ENCODE measurements at places on chromosomes 1 and 21.

GRCh38 chr1:216054600-216054999 is 368.6 kb downstream of the USH2A start:
- no peak for DNase-seq

DNA sequence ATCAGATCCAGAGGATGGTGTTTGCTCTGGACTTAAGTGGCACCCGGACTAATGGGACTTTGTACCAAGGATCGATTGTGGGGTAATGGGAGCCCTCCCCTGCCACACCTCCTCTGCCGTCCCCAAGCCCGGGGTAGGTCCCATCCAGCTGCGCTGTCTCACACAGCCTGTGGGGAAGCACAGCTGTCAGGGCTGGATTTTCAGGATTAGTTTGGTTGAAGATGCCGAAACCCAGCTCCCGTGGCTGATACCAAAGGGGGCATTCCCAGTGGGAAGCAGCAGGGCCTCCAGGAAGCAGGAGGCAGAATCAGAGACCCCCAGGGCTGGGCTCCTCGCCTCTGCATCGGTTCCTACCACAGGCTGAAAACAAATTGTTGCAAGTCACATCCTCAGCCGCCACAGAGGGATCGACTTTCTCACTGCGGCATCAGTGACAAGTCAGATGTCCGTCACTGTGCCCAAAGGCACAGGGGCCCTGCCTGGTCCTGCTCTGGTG is 59.7 kb downstream of the MATN1 start:
- no peak for DNase-seq

GRCh38 chr21:33030633-33031032 is 4.9 kb downstream of the OLIG2 start:
- no peak for DNase-seq

GRCh38 chr1:105655032-105655431 is 1401.4 kb upstream of the PRMT6 start:
- DNase-seq, result no peak

- DNase-seq, result no peak
Measured at GRCh38 chr1:221699577-221699976, 42.3 kb downstream of the DUSP10 start.

DNA sequence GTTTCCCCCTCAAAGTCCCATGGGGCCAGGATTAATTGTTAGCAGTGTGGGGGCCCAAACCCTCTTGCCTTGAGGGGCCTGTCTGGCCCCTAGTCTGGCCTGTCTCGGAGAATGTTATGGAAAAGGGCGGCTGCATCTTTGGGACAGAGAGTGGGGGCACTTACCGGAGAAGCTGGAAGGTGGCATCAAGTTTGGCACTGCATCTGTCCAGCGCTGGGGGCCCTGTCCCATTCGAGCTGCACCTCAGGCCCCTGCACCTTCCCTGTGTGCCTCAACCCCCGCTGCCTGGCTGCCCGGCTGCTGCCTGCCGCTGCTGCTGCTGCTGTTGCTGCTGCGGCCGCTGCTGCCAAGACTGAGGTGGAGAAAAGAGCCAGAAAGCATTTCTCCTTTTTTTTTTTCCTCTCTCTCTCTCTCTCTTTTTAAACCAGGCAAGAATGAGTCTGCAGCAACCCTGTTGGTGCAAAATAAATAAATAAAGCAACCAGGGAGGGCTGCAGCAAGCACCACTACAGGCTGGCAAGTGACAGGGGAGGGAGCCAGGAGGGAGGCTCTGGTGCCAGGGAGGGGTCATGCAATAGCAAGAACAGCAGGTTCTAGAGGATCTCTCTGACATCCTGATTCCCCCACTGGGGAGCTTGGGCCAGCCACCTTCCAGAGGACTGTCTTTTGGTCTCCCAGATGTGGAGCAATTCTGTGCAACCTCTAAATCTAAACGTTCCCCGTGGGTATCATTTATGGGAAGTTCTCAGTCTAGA is at the start of gene LINGO4:
LINGO4 (minus strand) TSS at position 354 of the 755 bp plus-strand sequence. CDS start 2,715 bp downstream, outside the sequence.
- no peak for DNase-seq

- no peak for DNase-seq
Measured at GRCh38 chr1:235336903-235337302, 8.5 kb downstream of the GGPS1 start.

DNA sequence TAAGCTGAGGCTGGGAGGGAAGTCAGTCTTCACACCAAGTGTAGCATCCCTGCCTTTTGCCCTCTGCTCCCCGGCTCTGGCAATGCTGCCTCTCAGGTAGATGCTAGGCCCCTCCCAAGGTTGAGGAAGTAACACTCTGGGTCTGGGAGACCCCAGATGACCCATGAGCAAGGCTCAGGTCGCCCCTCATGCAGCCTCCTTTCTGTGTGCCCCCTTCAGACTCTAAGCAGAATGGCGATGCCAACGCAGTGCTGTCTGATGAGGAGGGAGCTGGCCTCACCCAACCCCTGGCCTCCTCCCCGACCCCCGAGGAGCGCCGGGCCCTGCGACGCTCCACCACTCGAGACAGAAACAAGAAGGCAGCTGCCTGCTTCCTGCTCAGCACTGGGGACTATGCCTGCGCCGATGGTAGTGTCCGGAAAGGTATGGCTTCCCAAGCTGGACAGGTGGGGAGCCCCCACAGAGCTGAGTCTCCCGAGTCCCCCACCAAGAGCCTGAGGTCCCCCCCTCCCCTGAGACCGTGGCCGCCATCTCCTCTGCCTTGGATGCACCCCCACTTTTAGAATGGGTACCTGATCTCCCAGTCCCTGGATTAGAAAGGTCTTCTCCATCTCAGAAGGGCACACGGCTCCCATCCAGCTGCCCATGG is 15.8 kb downstream of the KCNC4 start:
- no peak for DNase-seq

DNA sequence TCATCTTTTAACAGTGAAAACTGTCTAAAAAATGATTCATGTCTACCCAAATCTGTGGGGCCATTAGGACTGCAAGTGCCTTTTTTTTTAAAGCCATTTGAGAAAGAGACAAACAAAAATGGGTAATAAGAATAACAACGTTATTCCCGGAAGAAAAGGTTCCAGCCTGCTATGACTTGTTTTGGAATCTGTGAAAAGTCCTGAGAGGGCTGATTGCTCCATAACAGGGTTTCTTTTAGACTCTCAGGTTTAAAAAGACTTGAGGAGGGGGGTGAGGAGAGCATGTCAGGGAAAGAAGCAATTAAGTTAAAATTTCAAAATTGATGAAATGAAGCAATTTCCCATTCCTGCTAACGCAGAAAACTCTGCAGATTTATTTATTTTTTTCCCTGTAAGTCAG is 56.4 kb downstream of the CACHD1 start:
- DNase-seq, result peak; percentile 20

DNA sequence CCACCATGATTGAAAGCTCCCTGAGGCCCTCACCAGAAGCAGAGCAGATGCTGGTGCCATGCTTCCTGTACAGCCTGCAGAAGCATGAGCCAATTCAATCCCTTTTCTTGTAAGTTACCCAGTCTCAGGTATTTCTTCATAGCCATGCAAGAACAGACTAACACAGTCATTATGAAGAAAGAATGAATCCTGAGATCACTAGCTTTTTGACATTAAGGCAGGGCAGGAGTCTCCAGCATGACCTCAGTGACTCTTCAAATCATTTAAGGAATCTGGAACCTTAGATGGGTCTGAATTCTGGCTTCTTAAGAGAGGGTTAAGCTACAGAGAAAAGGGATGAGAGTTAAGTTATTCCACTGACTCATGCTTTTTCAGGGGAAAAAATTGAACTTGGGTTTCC is 79.0 kb downstream of the PTPN14 start:
- no peak for DNase-seq

GRCh38 chr1:41152622-41153044 is 89.5 kb downstream of the SCMH1 start:
- peak; percentile 68 for DNase-seq

DNA sequence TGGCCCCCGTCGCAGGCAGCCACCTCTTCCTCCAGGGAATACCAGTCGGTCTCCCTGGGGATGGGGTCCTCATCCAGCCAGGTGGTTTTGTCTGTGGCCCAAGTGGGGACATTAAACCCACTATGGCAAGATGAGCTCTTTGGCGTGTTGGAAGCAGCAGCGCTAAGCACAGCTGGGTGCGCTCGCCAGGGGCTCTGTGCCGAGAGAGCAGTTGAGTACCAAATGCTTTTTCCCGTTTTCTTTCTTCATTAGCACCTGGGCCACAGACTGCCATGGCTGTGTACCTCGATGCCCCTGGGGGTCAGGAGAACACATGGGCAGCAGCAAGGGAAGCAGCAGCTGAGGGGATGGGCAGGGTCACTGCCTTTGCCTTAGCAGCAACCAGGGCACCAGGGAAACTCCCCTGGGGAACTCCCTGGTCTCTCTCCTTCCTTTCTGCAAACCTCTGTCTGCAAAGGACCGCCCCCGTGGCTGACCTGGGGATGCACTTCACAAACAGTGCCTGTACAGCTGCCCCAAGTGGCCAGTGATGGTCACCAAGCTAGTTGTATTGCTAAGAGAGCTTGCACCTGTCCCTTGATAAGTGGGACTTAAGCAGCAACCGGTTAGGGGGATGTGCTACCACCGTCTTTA is 31.1 kb downstream of the EDARADD start:
- no peak for DNase-seq

- no peak for DNase-seq
Measured at GRCh38 chr1:26583646-26584485, 54.3 kb downstream of the RPS6KA1 start.

GRCh38 chr1:227753999-227754711 is 18.9 kb downstream of the SNAP47 start:
- no peak for DNase-seq

DNA sequence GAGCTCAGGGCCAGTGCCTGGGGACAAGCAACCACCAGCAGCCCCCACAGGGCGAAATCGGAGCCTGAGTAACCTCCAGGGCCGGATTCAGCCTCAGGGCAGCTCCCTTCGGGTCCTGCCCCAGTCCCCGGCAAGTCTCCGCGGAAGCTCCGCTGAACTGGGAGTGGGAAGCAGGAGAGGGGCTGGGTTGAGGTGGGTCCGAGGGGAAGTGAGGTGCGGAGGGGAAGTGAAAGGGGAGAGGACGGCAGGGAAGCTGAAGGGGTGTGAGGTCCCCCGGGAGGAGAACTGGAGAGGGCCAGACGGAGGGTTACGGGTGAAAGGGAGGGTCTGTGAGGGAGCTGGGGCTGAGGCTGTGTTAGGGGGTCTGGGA is 560 bp downstream of the PADI2 start:
- DNase-seq, result no peak

- no peak for DNase-seq
Measured at GRCh38 chr21:43369596-43370090, 57.3 kb downstream of the SIK1 start.

DNA sequence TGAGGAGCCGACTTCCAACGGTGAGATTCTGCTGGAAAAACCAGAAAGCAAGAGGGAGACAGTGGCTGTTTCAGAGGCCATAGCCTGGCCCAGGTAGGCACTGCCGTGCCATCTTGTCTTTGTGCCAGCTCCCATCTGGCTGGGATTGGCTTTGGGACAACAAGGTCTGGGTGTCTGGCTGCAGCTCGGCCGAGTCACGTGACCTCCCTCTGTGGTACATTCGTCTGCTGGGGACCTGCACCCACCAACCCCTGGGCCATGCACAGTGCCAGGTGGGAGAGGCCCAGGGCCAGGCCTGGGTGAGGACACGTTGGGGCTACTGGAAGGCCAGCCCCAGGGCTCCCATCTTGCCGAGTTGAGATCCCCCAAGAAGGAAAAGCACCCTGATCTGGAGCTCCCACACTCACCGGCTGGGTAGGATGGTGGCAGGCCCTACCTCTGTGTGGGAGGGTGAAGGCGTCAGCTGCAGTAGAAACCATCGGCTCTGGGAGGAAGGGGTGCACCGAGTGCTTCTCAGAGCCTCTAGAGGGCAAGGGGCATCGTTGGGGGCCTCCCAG is 25.3 kb upstream of the TTC34 start:
- no peak for DNase-seq

GRCh38 chr1:21262293-21263051 is 27.8 kb downstream of the ECE1 start:
- no peak for DNase-seq

GRCh38 chr1:201481004-201481380 is 12.0 kb upstream of the PHLDA3 start:
- no peak for DNase-seq

GRCh38 chr1:107432108-107432507 is 291.3 kb downstream of the NTNG1 start:
- DNase-seq, result no peak

- DNase-seq, result no peak
Measured at GRCh38 chr21:41432562-41433460, 6.8 kb downstream of the MX1 start.

DNA sequence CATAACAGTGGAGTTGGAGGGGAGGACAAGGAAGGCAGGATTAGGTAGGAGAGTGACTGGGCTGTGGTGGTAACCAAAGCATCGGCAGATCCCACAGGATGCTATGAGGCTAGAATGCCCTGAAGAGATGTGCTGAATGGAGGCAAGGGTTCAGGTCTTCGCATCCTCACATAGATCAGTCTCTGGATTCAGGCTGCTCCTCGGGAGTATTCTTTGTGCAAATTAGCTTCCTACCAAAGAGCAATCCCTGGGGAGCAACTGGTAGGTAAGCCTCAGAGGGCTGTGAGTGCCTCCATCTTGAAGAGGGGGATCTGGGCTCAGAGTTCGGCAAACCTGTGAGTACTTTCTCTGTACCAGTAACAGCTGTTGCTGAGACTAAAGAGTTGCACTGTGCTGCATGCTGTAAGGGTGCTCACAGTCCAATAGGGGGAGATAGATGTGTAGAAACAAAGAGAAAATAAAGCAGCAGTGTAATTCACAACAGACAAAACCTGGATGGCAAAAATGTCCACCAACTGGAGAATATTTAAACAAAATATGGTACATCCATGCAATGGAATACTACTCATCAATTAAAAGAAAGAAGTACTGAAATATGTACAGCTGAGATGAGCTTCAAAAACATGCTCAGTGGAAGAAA is 322.4 kb upstream of the DEPDC1 start:
- peak; percentile 17 for DNase-seq

DNA sequence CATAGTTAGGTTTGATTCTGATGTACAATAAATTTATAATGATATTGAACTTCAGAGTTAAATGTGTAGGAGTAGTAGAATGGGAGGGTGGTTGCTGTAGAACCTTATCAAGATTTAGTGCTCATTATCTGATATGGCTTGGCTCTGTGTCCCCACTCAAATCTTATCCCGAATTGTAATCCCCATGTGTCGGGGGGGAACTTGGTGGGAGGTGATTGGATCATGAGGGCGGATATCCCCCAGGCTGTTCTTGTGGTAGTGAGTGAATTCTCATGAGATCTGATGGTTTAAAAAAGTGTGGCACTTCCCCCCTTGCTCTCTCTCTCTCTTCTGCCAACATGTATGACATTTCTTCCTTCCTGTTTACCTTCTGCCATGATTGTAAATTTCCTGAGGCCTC is 265.5 kb downstream of the GRIK1 start:
- no peak for DNase-seq

- DNase-seq, result no peak
Measured at GRCh38 chr21:37484535-37485474, 118.2 kb downstream of the DYRK1A start.

GRCh38 chr1:228091084-228091483 is 8.6 kb downstream of the ARF1 start:
- DNase-seq, result no peak

DNA sequence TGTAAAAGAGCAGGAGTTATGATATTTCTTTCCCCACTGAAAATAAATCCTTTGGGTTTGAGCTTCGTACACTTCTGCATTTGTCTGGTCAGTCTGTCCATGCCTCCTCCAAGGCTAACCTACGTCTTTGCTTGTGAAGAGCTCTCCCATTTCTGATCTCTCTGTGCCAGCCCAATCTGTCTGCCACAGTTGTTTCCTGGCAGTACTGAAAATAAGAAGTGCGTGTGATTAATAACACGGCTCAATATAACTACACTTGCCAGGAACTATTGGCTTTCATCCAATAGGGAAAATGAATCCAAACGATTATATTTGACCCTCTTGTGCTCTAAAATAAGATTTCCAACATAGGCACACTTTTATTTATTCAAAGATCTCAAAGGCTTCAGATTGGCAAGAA is 19.2 kb upstream of the COL24A1 start:
- no peak for DNase-seq
